ENCODE measurements at places on chromosomes 12 and 14.

- no peak for DNase-seq
Measured at GRCh38 chr14:74407801-74408154, 18.2 kb downstream of the SYNDIG1L start.

DNA sequence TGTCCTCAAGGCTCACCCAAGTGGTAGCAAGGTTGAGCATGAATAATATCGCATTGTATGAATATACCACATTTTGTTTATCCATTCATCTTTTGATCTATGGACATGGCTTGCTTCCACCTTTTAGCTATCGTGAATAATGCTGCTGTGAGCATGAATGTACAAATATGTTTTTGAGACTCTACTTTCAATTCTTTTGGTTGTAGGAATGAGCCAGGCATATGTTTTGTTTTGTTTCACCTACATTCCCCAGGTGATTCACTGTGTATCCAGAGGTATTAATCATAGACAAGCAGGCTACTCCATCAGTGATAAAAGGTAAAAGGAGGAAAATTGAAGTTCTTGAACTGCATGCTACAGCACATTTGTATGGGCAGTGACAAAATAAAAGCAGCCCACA is 35.8 kb downstream of the CDKL1 start:
- DNase-seq = no peak

- no peak for DNase-seq
Measured at GRCh38 chr12:3113671-3114325, 36.6 kb downstream of the TSPAN9 start.

DNA sequence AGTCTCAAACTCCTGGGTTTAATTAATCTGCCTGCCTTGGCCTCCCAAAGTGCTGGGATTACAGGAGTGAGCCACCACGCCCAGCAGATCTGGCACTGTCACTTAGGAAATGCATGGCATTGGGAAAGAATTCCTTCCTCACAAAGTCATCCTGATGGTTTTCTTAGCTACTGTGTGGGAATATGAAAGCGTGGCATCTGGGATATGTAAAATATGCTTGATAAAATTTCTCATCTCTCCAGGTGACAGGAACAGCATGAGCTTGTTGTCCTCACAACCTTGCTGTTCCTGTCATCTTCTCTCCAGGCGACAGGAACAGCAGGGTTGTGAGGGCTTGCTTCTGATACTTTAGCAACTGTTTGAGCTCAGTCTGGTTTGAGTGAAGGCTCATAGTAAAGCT is 16.1 kb upstream of the AICDA start:
- no peak for DNase-seq

DNA sequence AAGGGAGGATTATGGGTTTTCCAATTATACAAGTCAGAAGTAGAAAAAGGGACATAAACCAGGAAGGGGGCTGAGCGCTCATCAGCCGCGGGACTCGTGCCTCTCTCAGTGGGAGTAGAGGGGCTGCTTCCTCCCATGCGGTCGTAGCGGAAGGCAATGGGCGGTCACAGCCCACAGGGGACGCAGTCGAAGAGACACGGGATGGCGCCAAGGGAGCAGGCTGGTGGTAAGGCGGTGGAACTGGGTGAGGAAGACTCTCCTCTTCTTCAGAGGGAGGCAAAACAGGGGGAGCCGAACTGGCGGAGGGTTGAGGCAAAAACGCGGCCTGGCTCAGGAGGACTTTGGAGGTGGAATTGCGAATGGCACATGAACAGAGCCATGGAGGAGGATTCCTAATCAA is 677.7 kb downstream of the TMEM121 start:
- no peak for DNase-seq

DNA sequence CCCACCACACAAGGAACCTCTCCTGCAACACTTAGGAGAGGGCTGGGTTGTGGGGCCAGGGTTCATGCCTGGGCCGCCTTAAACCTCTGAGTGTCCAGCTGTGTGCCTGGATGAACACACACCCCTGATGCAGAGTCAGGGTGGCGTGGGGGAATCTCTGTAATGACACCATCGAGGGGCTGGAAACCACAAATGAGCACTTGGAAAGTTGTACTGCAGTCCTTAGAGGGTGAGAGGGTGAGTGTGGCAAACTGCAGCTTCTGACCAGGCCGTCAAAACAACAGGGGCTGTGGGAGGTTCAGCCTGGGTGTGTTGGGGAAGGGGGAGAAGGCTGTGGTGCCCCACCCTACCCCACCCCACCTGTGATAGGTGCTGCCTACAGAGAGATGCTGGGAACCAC is 12.4 kb upstream of the KRT5 start:
- DNase-seq = no peak

DNA sequence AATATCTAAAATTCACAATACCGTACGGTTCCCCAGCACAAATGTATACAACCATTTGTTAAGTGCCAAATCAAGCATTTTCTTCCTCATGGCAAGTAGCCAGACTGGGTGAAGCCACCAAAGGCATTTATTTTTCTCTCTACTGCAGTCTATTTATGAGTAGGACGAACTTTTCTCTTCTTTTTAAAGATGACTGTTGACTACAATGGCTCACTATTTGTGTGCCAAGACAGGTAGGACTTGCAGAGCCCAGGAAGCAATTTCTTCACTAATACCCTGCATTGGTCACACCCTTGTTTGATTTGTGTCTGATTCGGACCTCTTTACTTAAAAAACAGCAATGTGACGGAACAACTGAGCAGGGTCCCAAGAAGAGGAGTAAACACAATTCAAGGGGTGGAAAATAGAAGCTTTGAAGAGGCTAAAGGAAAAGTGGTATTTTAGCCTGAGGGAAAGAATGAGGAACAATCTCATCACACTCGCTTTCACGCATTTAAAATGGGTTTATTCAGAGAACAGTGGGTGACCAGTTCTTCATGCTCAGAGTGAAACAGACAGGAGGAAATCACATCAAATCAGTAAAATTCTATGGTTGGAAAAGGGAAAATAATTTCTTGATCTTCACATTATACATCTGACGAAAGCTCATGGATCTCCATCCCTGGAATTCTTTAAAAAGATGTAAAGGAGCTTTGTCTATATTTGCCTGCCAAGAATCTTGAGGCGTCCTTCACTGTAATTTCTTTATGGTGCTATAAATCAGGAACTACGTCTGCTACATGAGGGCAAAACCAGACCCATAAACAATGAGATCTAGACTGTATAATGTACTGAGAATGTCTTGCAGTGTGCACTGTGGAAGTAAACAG is 183.8 kb downstream of the PPM1H start:
- DNase-seq = no peak

- DNase-seq = no peak
Measured at GRCh38 chr14:49396801-49397200, 189.4 kb downstream of the RPS29 start.

- no peak for DNase-seq
Measured at GRCh38 chr12:32587581-32588495, 91.3 kb upstream of the DNM1L start.

DNA sequence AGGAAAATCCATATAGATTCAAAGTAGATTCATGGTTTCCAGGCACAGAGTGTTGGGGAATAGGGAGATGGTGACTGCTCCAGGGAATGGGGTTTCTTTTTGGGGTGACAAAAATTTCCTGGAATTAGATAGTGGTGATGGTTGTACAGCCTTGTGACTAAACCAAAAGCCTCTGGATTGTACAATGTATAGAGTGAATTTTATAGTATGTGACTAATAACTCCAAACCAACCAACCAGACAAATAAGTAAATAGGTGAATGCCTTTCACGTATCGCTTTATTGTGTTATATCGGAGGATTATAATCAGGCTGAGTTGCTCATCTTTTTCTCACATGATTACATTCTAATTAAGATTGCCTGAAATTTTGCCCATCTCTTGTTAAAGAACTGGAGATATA is 24.6 kb upstream of the PPFIBP1 start:
- no peak for DNase-seq

- DNase-seq = no peak
Measured at GRCh38 chr12:110732572-110732971, 10.1 kb downstream of the PPP1CC start.

DNA sequence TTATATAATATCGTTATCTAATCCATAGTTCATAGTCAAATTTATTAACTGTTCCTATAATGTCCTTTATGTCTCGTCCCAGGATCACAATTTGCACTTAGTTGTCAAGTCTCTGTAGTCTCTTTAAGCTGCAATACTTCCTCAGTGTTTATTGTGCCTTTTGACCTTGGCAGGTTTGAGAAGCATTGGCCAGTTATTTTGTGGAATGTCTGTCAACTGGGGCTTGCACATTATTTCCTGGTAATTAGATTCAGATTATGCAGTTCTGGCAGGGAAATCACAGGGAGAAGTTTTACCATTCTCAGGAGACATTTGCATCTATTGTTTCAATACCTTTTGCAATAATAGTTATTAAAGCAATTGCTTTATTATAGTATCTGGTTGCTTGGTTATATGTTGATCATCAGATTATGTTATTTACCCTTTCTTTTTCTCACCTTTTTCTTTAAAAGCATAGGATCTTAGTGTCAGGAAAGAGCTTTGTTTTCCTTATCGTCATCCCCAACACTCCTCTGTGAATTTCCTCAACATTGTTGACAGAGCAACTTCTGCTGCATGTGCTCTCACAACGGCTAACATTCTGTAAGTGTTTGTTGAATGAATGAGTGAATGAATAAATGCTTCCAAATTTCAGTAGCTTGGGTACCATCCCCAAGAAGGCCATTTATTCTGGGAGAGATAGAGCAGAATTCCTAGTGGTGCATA is 3.7 kb upstream of the ART4 start:
- no peak for DNase-seq

GRCh38 chr12:95411466-95411865 is 62.5 kb upstream of the METAP2 start:
- DNase-seq = no peak

- no peak for DNase-seq
Measured at GRCh38 chr12:119528241-119528640, 65.3 kb upstream of the TMEM233 start.

- no peak for DNase-seq
Measured at GRCh38 chr12:73308747-73309146, 1036.6 kb downstream of the TRHDE start.

DNA sequence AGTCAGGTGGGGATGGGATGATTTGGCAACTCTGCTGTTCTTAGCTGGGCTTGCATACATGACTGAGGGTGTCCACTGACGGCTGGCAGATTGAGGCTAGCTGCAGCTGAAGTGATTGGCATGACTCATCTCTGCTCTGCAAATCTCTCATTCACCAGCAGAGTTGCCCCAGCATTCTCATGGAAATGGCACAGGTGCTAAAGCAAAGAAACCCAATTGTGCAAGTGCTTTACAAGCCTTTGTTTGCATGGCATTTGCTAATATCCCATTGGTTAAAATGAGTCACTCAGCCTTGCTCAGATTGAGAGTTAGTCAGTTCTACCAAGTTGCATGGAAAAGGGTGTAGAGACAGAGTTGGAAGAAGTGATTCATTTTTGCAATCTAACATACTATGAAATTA is 389.7 kb upstream of the FAR2 start:
- no peak for DNase-seq

GRCh38 chr14:25887251-25887878 is 710.5 kb downstream of the NOVA1 start:
- DNase-seq = no peak

- DNase-seq = no peak
Measured at GRCh38 chr12:59196989-59197388, 276.7 kb upstream of the LRIG3 start.

DNA sequence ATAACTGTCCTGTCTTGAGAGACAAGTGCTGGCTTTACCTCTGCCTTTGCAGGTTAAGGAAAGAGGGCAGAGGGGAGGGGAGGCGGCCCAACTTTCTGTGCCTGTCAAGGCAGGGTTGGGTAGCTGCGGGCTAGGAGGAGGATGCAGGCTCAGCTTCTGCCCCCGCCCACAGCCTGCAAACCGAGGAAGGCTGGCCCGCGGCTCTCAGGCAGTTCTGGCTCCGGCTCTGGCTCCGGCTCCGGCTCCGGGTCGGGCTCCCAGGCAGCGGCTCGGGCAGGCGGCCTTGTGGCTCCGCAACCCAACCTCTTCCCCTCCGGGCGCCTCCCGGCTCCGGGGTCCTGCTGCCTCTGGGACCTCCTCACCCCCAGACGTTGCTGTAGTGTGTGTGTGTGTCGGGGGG is 92.9 kb downstream of the TMEM30B start:
- DNase-seq = no peak

- DNase-seq = peak; percentile 27
Measured at GRCh38 chr12:51391283-51392123, at the start of gene GALNT6. Gene GALNT6, minus strand, starts transcription at chr12:51391406. Its CDS starts 11,625 bp downstream, at chr12:51379781.

GRCh38 chr14:92492258-92492657 is 21.3 kb upstream of the RIN3 start:
- no peak for DNase-seq

DNA sequence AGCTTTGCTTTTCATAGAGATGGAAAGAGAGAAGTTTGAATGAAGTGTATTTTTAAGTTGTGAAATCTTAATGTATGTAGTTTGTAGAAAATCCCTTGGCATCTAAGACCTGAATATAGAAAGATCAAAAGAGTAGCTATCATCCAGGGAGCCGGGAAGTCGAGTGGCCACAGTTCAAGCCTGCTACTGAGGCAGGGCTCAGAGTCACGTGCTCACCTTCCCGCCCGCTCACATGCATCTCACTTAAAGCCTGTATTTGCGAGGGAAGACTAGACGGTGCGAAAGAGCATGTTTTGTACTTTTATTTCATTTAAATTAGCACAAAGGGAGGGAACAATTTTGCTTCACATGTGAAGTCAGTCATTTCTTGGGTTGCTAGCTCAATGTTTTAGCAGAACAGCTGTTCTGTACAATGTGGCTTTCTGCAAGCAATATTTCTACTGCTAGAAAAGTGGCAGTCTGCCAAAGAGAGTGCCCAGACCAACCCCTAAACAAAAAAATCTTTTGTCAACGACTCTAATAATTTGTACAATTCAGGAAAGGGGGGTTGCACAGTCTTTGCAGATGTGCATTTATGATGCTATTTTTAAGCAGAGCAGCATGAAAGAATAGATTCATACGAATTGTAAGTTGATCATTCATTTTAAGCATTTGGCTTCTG is 290.7 kb downstream of the NPAS3 start:
- peak; percentile 72 for DNase-seq

GRCh38 chr12:126558219-126558618 is 1493.0 kb downstream of the AACS start:
- DNase-seq = no peak

DNA sequence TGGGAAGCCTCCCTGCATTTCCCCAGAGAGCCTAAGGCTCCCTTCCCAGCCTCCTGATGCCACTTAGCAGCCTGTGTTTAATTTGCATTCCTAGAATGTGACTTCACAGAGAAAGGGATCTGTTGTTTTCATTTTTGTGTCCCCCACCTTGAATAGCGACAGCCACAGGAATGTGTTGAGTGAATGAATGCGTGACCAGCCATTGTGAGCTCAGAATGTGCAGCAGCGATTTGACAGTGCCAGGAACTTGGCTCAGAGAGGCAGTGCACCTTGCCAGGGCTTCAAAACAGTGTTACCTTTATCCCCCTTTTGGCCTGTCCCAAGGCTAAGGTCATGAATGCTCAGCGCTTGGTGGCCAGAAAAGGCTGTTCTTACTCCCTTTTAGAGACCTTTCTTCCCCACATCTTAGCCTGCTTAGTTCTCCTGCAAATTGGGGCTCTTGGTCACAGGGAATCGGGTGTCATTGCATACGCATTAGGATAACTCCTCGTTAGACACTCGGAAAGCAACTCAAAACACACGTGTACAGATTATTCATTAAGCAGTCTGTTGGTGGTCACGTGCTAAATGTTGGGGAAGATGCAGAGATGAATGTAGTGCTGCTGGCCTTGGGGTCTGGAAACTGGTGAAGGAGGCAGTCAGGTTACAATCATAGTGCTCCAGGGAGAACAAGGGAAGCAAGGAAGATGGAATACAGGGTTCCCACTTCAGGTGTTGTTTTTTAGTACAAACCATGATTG is 9.8 kb downstream of the NTF3 start:
- no peak for DNase-seq

GRCh38 chr12:54390668-54391551 is 6.4 kb upstream of the ZNF385A start:
- DNase-seq = peak; percentile 55

- DNase-seq = no peak
Measured at GRCh38 chr12:14443531-14443930, 78.0 kb downstream of the ATF7IP start.
